ENCODE measurements at places on chromosomes 2 and 18. TPM values are rescaled to one million over a fixed set of nuclear protein-coding genes. Genes with fewer than 3 reads are reported as not detected.

GRCh38 chr2:162100579-162100978 is 26.6 kb upstream of the DPP4 start:
- H3K27ac ChIP-seq = no peak overlapping the region
- H3K27me3 ChIP-seq = no peaks in the 10 kb centered on the region
- no peaks in the 10 kb centered on the region for H3K36me3 ChIP-seq
- no peaks in the 10 kb centered on the region for H3K4me1 ChIP-seq

- no peak overlapping the region for H3K27ac ChIP-seq
- DNase-seq = no peak
- H3K36me3 ChIP-seq = no peaks in the 10 kb centered on the region
- H3K27me3 ChIP-seq = no peaks in the 10 kb centered on the region
Measured at GRCh38 chr2:69131983-69132675, 119.2 kb downstream of the ANTXR1 start.

DNA sequence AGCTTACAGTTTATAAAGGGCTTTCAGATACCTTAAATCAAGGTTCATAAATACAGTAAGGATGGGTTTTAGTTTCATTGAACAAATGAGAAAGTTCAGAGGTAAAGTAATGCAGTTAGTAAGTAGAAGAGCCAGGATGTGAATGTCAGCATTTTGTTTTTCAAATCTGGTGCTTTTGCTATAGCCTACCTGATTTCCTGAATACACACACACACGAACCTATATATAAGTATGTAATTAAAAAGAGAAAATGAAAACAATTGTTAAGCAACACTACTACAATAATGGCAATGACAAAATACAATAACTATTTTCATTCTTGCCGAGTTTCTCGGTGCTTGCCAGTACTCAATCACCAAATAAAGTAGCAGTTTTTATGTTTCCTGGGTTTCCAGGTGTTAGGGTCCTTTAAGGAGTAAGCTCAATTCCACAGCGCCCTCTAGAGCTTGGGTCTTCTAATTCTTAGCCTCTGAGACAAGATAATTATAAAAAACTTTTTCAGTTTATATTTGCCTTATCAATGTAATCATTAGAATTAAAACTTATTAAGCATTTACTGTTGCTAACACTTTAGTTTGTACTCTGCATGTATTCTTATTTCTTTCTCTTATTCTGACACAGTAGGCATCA is 512.9 kb upstream of the ACVR2A start:
- no peak overlapping the region for H3K4me3 ChIP-seq
- no peaks in the 10 kb centered on the region for H3K4me1 ChIP-seq
- DNase-seq = no peak

RAMP1 gene
- 168 TPM for total RNA-seq

DNA sequence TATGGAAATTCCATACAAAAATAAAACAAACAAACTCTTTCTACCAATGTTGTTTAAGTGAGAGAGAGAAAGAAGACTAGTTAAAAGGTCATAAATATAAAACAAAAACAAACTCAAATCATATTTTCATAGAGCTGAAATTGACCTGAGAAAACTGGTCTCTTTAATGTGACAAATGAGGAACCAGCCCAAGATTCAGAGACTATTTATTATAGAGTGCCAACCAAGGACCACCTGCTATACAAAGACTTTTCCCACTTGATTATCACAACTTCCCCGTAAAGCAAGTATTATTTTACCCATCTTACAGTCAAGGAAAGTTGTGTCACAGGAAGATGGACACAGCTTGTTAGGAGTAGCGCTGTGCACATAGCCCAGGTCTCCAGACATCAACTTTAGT is 13.3 kb downstream of the ANKRD44 start:
- H3K4me3 ChIP-seq = no peak overlapping the region
- no peak overlapping the region for H3K27ac ChIP-seq
- DNase-seq = no peak
- H3K27me3 ChIP-seq = no peaks in the 10 kb centered on the region

TBR1 gene
- not detected for total RNA-seq
